ENCODE measurements at places on chromosomes 2 and 18.

- no peak for DNase-seq
Observed at GRCh38 chr2:190634381-190634780, 14.5 kb upstream of the NAB1 start.

DNA sequence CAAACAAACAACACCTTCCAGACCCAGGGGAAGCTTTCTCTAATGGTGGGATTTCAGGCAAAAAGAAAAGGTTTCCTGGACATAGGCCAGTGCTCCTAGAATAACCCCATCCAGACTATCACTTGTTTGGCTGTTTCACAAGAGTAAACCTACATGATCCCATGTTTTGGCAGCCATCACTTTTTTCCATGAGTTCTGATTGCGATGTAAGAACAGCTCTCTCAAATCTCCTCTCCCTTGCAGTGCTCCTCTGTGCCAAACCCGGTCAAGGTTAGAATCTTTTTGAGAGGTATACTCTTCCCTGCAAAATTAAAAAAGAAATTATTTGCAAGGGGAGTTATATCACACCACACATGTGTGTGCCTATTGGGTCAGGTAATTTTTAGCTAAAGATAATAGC lies 11.9 kb downstream of the GRP start:
- no peak for DNase-seq

DNA sequence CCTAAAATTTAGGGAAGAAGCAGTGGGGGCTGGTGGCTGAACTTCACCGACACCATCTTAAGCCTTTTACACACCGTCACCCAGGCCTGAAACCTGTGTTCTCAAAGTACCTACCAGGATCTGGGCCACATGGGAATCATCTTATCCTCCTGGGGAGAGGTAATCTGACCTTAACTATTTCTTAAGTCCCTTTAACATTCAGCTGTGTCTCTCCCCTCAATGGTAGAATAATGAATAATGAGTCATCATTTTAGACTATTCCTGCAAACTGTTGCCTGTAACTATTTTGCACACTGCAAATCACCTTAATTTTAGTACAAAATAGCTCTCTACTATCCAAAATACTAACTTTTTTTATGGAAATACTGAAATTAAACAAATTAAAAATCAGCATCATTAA lies 149.4 kb upstream of the KLF7 start:
- no peak for DNase-seq

DNA sequence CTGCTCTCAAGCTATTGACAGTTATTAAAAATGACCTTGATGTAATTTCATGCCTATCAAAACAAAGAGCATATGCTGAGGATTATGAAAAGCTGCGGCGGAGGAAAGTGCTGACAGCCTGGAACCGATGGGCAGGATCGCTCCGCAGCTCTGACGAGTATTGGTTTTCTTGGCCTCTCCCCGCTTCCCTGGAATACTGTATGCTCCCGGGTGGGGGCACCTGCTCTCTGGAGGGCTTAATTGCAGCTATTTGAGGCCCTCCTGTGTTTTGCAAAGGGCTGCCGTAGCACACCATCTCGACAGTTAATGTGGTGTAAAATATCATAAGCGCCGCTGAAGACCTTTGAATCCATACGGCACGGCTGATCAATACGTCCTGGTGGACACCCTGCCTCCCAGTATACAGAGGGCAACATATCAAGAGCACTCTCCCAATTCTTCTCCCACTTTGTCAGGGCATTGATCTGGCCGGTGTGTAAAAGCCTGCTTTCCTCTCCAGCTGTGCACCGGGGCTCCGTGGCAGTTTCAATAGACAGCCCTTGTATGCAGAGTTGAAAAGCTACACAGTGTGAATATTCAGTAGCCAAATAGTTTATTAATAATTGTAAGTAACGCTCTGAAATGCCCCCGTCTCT lies 662.4 kb downstream of the GALR1 start:
- no peak for DNase-seq

DNA sequence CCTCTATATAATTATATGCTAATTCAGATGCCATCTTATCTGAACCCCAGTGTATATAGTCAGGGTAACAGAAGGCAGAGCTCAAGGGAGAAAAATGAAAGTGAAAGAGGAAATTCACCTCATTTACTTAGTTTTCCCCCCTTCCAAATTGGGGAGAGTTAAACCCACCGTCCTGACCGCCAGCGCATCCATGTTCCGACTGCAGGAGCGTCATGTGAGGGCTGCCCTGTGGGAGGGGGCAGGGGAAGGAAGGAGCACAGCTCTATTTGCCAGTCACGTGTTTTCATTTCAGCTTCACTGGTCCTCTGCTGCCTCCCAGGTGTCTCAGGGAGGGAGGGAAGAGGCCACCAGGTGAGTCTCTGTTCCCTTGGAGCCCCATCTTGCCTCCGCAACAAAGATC lies 13.2 kb downstream of the CNNM4 start:
- DNase-seq, result peak; percentile 45

DNA sequence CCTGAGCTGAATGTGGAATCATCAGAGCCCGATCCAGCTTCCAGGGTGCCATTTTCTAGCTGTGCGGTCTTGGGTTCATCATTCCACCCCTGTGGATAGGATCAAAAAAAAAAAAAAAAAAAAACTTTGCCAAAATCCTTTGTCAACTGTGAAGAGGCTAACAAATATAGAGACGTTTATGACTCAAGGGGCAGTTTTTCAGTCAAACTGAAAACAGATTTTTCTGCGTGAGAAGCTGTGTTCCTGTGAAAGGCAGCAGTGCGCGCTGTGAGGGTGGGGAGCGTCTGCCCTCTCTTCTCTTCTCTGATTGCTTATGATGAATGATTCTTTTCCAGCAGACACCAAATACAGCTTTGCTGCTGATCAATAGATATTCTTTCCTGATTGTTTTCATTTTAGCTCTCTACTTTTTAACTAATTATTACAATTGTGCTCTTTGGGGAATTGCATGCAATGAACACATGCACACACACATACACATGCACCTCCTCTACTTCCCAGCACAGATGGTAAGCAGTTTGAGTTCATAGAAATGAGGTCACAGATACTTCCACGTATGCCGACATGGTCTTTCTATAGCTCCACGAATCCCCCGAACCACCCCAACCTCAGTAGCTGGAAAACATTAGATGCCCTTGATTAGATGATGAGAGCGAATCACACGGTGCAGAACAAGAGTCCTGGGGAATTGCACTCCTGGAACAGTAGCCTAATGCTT lies 175.4 kb downstream of the NRP2 start:
- DNase-seq, result no peak

- DNase-seq, result no peak
Observed at GRCh38 chr2:174924061-174924693, 81.0 kb downstream of the CHN1 start.

DNA sequence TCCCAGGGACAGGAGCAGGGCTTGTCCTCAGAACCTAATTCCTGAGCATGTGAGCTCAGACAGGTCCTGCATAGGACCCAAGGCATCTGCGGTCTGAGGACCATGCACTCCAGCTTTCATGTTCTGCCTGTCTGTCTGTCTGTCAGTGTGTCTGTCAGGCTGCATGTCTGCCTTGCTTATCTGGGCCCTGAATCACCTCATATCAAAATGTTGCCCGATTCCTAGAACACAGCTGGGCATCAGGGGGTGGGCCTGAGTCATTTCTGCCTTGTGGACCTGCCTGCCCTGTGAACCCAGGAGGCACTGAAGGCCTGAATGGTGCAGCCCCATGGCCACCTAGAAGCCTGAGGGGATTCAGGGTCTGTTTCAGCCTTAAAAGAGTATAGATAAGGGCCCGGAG lies 22.1 kb downstream of the INHBB start:
- no peak for DNase-seq

- DNase-seq, result no peak
Observed at GRCh38 chr18:38602341-38602740, 1036.7 kb upstream of the CELF4 start.

DNA sequence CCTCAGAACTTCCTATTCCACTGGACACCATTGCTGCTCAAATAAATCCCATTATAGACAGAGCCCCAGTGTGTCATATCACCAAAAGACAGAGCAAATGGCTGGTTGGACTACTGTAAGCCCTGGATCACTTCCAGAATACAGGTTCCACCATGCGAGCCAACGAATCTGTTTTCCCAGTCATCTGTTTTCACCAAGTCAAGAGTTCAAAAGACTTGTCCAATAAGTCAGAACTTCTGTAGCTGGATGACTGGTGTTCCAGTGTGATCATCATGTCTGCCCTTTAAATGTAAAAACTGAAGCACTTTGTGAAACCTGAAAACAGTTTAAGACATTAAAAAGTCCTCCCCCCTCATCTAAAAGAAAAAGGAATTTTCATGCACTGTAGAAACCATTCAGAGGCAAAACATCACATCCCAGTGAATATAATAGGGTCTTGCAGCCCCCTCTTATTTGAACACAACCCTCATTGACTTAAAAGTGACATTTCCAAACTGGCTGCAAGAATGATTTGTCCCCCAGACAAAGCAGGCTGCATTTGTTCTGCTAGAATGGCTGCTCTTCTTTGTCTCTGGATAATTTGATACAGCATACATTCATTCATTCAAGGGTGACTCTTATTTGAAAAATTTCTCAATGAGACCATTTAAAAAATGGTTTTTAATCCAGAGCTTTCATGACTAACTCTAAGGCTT lies 64.6 kb upstream of the TANC1 start:
- no peak for DNase-seq

DNA sequence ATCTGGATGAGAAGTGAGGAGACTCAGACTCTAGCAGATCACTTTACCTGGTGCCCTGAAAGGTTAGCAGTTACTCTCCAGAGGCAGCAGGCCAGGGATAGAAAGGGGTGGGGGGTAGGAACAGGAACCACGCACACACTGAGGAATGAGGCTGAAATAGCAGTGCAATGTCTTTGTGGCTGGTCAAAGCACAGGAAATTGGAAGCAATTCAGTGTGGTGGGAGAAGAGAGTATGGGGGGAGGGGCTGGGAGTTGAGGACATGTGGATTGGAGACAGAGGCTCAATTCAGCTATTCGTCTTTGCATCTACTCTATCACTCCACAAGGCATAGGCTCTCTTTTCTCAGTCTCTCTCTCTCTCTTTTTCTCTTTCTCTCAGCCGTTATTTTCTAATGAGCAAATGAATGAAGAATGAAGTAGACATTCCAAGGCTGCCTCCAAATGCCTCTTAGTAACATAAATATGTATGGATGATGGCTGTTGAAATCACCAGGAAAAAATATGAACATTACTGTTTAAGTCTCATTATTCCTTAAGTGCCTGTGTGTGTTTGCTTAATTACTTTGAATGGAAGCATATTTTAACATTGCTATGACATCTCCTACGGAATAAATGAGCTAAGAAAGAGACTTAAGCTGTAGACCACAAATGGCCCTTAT lies 979.4 kb downstream of the TSN start:
- DNase-seq, result no peak

DNA sequence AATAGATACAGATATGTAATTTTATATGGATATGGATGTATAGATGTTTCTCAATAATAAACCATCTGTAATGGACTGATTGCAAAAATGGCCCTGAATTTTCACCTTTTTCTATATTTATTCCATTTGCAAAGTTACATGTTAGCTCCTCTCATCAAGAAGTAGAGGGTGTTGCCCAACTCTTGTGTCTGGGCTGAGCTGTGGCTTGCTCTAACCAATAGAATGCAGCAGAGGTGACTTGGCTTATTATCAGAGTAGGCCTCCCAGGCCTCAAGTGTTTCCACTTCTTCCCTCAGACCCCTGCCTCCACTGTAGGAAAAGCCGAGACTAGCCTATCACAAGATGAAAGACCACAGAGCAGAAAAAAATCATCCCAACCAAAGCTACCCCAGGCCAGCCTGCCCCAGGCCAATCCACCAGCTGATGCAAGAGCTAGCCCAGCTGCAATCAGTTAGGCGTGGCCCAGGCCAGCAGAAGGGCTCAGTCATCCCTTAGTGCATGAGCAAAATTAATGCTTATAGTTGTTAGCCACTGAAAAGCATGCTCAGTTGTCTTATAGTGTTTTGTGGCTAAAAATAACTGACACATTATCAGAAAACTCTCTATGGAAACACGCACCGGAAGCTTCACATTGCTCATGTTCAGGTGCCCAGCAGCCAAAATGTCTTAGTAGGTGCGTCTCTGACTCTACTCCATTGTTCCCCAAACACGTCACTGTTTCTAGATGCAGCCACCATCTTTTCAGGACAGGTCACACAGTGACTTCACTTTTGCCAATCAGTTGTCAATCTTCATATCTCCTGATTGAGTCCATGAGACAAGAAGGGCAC lies 464.0 kb downstream of the FBXO15 start:
- DNase-seq, result no peak

- DNase-seq, result no peak
Observed at GRCh38 chr18:6666012-6666685, 63.4 kb upstream of the ARHGAP28 start.

DNA sequence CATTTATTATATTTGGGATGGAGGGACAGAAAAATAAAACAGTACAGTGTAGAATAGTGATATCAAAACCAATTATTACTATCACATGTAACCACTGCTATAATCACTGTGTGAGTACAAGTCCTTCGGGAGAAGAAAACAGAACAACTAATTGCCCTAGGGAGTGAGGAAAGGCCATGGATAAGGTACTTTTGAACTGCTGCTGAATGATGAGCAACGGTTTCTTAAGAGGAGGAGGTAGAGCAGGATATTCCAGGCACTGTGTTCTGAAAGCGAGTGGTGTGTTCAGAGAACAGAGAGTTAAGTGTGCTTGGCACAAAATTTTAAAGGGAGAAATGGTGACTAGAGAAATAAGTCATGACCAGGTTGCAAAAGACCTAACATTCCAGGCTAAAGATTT lies 134.2 kb downstream of the CALCRL start:
- DNase-seq, result no peak

DNA sequence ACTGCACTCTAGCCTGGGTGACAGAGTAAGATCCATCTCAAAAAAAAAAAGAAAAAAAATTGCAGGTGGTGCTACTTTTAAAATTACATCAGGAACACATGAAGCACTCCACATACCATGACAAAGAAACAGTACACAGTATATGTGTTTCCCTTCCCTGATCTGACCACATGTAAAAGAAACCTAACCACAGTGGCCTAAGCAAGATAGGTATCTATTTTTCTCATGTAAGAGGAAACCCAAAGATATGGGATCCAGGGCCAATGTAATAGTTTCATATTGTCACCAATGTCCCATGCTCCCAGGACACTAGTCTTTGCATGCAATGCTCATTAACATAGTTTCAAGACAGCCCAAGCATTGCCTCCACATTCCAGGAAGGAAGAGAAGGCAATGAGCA lies 99.9 kb downstream of the DYM start:
- no peak for DNase-seq

GRCh38 chr2:178258916-178259315 lies 64.6 kb downstream of the OSBPL6 start:
- DNase-seq, result no peak

DNA sequence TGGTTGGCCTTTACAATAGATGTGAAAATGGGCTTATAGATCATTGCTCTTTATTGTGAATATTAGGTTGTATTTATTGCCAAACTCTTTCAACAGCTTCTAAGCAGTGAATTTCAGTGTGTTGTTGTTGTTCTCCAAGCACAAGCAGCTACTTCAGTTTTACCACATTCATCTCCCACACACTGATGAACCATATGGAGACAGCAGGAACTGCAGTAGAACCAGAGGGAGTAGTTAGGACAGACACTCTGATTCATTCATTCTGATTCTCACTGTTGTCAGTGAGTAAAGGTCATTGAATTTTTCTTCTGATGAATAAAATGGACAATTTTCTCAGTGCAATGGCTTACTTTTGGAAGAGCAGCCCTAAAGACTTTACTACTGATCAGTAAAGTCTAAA lies 40.2 kb downstream of the CCDC74A start:
- DNase-seq, result no peak
